ENCODE measurements at places on chromosomes 12 and 14.

DNA sequence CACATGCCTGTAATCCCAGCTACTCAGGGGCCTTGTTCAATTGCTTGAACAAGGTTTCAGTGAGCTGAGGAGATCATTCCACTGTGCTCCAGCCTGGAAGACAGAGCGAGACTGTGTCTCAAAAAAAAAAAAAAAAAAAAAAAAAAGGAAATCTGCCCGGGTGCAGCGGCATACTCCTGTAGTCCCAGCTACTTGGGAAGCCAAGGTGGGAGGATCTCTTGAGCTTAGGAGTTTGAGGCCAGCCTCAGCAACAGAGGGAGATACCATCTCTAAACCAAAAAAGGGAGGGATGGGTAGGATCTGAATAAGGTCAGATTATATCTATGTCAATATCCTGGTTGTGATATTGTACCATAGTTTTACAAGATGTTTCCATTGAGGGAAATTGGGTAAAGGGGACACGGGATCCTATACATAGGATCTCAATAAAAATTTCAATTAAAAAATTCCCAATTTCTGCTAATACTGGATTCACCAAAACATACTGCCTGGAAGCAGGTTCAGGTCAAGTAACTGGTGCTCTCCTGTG, 76.4 kb downstream of the BORCS5 start:
- no peak for DNase-seq

GRCh38 chr12:64745980-64746379, 13.2 kb downstream of the GNS start:
- DNase-seq = no peak

- no peak for DNase-seq
Observed at GRCh38 chr12:62525271-62525670, 58.6 kb downstream of the MON2 start.

- no peak for DNase-seq
Observed at GRCh38 chr12:26748412-26748740, 84.6 kb downstream of the ITPR2 start.

DNA sequence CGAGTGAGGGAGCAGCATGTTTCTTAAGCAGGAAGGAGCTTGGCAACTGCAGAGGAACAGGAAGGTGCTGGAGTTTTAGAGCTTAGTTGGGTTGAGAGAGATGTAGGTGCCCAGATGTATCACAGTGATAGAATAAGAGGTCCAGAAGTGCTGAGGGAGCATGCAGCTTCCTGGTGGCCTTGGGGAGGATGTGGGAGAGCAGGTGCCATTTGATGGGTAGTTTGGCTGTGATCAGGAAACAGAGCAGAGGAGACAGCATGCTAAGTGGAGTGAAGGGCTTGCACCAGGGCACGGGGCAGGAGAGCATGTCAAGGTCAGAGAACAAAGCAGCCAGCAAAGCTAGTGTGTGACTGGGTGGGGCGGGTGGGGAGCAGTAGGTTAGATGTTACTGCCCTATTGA, 74.8 kb downstream of the PAPOLA start:
- DNase-seq = no peak

DNA sequence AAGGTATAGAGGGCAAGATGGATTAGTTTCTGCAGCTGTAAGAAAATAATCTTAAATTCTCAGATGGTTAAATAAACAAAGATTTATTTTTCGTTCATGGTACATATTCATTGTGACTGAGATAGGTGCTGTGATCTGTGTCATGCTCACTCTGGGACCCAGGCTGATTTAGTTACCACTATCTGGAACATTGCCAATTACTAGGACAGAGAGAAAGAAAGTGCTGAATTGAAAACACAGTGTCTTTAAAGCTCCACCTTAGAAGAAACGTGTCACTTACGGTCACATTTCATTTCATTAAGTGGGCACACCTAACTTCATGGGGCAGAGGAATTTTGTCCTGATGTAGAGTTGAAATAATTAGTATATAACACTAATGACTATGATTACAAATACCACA, 430.0 kb downstream of the CCDC91 start:
- no peak for DNase-seq

DNA sequence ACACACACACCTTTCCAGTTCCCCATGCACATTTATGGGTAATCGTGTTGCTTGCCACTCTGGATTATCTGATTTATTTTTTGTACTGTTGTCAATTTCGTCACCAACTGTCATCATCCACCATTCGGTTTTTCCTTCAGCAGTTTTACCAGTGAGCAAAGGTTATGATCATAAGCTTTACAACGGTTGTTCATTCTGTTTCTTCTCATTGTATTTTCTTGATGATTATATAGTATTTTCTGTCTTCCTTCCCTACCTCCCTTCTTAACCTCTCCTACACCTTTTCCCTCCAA, 680 bp downstream of the NECAP1 start:
- no peak for DNase-seq

- DNase-seq = no peak
Observed at GRCh38 chr12:124967016-124967739, 21.8 kb downstream of the DHX37 start.

DNA sequence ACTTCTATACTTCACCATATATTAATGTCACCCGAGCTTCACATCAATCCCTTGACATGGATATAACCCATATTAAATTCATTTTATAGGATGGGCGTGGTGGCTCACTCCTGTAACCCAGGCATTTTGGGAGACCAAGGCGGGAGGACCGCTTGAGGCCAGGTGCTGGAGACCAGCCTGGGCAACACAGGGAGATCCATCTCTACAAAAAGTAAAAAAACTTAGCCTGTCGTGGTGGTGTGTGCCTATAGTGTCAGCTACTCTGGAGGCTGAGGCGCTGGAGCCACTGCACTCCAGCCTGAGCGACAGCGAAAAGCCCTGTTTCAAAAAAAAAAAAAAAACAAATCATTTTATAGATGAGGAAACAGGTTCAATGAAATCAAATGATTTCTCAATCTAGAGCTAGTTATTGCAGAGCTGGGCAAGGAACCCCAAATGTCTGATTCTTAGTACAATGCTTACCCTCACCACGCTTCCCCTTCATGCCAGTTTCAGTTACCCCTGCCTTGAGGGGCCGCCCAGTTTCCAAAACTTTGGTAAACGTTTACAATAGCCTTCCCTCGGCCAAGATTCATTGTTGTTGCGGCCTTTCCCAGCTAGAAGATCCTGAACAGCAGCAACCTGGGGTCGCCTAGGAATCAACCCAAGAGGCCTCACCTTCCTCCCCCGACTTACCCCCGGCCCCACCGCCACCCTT, 751 bp downstream of the PSMB5 start:
- DNase-seq = no peak

DNA sequence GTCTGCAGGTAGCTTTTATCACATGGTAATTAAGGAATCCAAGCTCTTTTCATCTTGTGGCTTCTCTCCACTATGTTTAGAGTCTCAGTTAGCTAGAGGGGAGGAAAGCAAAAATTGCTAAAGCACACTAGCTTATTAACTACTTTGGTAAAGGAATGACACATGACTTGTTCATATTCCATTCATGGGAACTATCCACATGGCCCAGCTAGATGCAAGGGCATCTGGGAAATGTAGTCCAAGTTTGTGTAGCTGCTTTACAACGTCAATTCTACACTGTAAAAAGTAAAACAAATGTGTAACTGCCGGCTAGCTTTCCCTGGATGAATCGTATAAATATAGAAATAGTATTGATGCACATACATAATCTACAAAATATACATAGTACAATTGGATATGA, 244.5 kb upstream of the LRFN5 start:
- DNase-seq = no peak

GRCh38 chr14:77738559-77739250, 22.3 kb downstream of the SNW1 start:
- peak; percentile 23 for DNase-seq

DNA sequence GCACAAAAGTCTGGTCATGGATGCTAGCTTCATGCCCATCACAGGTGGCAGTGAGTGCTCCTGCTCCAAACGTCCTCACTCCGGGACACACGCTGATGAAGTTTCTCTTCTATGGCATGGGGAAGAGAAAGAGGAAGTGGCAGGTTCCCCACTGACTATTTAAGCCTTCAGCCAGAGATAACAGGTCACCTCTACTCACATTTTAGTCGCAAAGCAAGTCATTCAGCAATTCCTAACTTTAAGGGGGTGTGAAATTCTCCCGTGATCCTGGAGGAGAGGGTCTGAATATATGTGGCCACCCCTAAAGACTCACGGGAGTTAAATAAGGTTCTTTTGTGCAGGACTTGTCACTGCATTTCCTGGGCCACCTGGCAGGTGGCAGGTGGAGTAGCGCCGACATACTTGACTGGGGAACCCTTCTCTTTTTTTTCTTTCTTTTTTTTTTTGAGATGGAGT, 18.8 kb upstream of the RCOR1 start:
- no peak for DNase-seq

GRCh38 chr12:66092559-66093269, 37.8 kb downstream of the LLPH start:
- no peak for DNase-seq

GRCh38 chr12:8603856-8604255, 8.8 kb downstream of the AICDA start:
- DNase-seq = no peak

DNA sequence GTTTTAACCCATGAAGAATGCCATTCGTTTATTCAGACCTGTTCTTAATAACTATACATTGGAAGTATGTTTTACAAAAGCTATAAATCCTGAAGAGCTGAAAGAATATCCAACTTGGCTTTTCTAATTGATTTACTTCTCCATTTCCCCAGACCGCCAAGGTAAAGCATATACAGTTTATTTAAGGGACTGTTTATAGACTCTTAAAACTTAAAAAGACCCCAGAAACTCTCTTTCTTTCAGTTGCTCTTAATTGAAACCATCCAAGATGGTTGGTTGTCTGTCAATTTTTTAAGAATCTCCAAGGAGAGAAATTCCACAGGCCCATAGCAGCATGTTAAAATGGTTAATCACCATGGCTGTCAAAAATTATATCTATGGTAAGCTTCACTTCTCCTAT, 8.8 kb downstream of the IGF1 start:
- no peak for DNase-seq

DNA sequence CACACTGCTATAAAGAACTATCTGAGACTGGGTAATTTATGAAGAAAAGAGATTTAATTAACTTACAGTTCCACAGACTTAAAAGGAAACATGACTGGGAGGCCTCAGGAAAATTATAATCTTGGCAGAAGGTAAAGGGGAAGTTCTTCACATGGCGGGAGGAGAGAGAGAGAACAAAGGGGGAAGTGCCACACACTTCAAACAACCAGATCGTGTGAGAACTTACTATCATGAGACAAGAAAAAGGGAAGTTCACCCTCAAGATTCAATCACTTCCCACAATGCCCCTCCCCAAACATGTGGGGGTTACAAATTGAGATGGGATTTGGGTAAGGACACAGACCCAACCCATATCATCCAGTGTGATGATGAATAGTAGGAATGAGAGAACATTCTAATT, 366.5 kb downstream of the LRFN5 start:
- DNase-seq = no peak

GRCh38 chr12:67757651-67758050, 109.1 kb downstream of the DYRK2 start:
- no peak for DNase-seq

- no peak for DNase-seq
Observed at GRCh38 chr14:76877871-76878270, 51.7 kb downstream of the LRRC74A start.

All from G401 (cell line).